ENCODE measurements at places on chromosomes 4 and X.
A peak's percentile ranks its signal among the peaks of the same experiment; 100 is the strongest.

DNA sequence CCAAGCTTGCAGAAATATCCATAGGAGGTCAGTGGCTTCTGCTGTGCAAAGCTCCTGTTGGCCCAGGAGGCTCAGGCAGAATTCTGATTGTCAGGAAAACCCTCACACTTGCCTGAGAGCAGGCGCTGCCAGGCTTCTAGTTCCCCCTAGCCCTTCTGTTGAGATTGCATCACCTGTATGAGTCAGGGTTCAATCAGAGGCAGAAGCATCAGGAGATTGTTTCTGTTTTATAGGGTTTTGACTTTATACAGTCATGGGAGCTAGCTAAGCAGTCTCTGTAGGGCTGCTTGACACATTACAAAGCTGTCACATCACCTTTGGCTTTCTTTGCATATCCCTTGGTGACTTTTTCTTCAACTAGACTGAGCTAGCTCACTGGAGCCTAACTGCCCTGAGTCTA is 27.8 kb downstream of the DIPK2B start:
- no peak for DNase-seq

- no peak for DNase-seq
Observed at GRCh38 chr4:112063260-112063659, 82.0 kb upstream of the FAM241A start.

DNA sequence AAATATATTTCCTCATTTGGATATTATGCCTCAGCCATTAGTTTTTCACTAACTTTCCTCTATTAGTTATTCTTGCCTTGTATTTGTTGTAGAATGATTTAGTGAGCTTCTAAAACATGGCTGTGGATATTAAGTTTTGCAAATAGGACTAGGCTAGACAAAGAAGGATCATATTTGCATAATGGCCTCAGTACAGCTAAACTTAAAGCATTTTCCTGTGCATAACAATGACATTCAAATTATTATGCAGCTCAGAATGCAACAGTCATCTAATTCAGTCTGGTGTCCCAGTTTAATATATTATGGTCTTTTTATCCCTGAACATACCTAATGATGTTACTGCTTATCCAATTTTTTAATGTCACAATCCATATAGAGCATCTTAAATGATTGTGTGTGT is 155.3 kb upstream of the DDIT4L start:
- no peak for DNase-seq

GRCh38 chrX:64191281-64192010 is 14.1 kb downstream of the AMER1 start:
- no peak for DNase-seq

- DNase-seq, result no peak
Observed at GRCh38 chr4:126375462-126376054, 1060.8 kb downstream of the FAT4 start.

DNA sequence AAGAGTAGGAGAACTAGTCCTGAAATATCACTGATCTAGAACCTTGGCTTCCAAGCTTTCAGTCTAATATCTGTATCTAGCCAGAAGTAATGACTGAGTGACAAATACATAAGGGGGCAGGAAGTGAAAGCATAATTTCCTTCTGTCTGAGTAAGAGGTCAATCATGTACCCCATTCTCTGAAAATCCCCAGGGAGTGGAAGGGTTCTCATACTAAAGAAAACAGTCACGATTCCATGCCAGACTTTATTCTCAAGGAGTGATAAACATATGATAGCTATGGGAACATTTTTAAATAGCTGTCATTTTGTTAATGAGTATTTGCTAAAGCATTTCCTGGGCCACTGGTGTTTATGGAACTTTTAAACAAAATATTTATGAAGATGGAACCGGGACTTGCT is 308.5 kb downstream of the ARHGAP24 start:
- no peak for DNase-seq

GRCh38 chr4:155187989-155188388 is 20.4 kb upstream of the NPY2R start:
- DNase-seq, result no peak

DNA sequence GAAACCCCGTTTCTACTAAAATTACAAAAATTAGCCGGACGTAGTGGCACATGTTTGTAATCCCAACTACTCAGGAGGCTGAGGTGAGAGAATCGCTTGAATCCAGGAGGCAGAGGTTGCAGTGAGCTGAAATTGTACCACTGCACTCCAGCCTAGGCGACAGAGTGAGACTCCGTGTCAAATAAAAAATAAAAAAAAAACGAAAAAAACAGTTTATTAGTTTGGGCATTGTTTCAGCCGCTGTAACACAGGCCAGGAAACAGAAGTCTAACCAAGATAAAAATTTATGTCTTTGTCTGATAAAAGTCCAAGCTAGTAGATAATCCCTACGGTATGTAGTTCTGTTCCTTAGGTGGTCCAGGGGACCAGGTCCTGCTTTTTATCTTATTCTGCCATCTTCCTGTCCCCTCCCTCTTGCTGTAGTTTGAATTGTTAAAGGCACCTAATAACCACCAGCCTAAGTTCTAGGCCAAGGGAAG is 21.4 kb downstream of the USO1 start:
- no peak for DNase-seq

GRCh38 chrX:154350429-154351182 is 23.8 kb downstream of the FLNA start:
- DNase-seq, result no peak

GRCh38 chr4:48681856-48682255 is 98.2 kb downstream of the FRYL start:
- DNase-seq, result no peak

- DNase-seq, result no peak
Observed at GRCh38 chr4:173917255-173917960, 366.1 kb downstream of the FBXO8 start.

GRCh38 chr4:126071346-126072333 is 756.9 kb downstream of the FAT4 start:
- no peak for DNase-seq

GRCh38 chr4:2281575-2282343 is 19.9 kb upstream of the MXD4 start:
- DNase-seq, result peak; percentile 7

DNA sequence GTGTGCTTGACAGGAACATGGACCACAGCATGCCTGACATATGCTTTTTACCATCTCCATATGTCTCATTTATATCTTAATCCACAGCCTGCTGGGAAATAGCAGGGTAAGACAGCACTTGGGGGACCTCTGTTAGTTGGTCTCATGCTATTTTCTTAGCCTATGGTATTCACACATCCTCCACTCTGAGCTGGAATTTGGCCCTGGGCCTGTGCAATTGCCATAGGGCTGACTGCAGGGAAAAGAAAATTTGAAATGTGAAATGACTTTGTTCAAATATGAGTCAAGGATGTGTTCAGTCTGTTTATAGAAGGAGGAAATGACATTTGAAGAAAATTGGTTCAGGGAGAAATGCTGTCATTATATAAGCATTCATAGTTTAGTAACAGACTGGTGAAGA is 9.6 kb upstream of the MAP7D3 start:
- DNase-seq, result no peak

- DNase-seq, result no peak
Observed at GRCh38 chr4:147182041-147182440, 236.4 kb upstream of the TTC29 start.

GRCh38 chr4:1500966-1501753 is 94.9 kb upstream of the NKX1-1 start:
- DNase-seq, result no peak

DNA sequence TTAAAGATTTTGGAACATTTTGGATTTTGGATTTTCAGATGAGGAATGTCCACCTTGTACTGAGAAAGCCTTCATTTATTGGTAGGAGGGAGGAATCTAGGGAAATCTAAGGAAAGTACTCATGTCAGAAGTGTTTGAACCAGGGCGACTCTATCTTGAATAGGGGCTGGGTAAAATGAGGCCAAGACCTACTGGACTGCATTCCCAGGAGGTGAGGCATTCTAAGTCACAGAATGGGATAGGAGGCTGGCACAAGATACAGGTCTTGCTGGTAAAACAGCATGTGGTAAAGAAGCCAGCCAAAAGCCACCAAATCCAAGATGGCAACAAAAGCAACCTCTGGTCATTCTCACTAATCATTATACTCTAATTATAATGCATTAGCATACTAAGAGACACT is 118.9 kb downstream of the MXRA5 start:
- DNase-seq, result no peak

- DNase-seq, result no peak
Observed at GRCh38 chr4:141402712-141403111, 182.0 kb downstream of the ZNF330 start.

DNA sequence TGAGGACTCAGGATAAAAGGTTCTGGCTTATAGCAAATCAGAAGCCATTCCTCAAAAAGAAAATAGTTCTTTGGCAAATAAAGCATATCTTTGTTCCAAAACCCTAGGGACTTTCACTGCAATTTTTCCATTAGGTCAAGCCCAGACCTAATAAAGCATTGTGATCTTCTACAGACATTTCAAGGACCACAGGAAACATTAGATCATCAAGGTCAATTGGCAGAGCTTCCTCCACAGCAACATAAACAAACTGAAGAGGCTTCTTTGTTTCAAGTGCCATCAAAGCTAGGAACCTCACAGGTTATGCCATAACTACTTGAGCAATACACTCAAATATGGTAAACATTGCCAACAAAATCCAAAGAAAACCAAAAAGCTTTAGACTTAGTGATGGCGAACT is 144.9 kb downstream of the ANXA5 start:
- no peak for DNase-seq

- no peak for DNase-seq
Observed at GRCh38 chr4:184451726-184452125, 22.6 kb downstream of the IRF2 start.

DNA sequence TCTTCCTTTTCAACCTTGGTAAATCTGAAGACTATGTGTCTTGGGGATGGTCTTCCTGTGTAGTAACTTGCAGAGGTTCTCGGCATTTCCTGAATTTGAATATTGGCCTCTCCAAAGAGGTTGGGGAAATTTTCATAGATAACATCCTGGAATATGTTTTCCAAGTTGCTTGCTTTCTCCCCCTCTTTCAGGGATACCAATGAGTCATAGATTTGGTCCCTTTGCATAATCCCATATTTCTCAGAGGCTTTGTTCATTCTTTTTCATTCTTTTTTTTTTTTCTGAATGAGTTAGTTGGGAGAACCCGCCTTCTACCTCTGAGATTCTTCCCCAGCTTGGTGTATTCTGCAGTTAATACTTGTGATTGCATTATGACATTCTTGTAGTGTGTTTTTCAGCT is 549.2 kb upstream of the AMOT start:
- DNase-seq, result no peak

- DNase-seq, result no peak
Observed at GRCh38 chrX:125293850-125294780, 25.6 kb upstream of the TEX13C start.

- DNase-seq, result no peak
Observed at GRCh38 chrX:13691841-13692371, 3.0 kb downstream of the RAB9A start.

- no peak for DNase-seq
Observed at GRCh38 chr4:27720010-27720766, 859.5 kb downstream of the STIM2 start.

DNA sequence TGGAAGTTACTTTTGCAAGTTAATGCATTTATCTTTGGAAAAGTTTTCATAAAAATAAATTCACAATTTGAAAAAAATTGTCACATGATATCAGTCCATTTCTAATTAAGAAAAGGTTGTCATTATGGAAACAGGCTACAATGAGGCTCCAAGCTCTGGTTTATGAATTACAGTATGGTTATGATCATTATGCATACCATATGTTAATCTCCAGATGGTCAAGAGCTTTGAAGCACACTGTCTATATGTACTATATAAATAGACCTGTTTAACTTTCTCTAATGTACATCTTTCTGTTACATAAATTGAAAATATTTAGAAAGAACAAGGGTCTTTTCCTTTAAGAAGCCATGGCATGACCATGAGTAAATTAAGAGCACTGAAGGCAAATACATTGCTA is 2338.8 kb downstream of the PCDH7 start:
- no peak for DNase-seq

- no peak for DNase-seq
Observed at GRCh38 chr4:166655705-166656104, 578.6 kb downstream of the SPOCK3 start.

DNA sequence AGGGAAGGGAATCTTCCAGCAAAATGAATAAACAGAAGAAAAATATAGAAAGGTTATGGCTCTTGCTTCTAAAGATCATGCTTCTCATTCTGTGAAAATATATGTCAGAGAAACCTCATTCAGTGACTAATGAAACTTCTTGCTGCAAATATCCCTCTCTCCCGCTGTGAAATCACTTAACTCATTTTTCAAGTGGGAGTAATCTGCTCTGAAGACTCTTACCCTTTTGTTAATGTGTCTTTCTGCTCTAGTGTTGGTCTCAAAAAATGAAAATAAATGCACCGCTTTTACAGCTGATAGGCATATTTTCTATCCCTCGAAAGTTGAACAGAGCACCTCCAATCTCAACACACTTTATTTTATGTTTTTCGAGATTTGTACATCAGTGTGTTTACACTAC is 252.3 kb downstream of the NLGN4X start:
- DNase-seq, result no peak

DNA sequence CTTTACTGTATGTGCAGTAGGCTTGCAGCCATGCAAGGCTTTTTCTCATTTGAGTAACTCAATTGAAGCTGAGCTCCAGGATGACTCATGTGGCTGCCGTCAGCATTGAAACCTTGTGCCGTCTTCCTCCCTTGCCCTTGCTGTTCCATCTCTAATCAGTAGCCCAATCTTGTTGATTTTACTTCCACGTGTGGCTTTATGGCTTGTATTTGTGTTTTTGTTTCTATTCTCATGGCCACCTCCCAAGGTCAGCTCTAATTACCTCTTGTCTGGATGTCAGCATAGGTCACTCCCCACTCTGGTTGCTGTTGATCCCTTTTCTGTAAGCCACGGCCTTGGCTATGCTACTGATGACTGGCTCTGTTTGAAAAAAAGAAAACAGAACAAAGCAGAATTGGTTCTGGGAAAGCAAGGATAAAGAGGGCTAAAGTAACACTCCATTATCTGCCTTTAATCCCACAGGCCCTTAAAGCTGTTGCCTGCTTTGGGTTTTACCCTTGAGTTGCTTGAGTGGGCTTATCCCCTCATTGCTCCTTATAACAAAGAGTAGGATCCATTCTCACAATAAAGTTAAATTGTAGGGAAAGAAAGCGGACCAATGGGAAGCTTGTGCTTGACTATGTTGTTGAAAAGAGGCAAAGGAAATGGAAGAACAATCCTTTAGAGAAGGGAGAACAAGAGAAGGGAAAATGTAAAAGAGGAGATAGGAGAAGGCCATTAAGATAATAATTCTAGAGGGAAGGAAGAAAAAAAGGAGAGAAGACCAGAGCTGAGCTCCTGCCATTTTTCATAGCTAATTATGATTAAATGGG is 173.9 kb upstream of the PGRMC2 start:
- DNase-seq, result no peak

DNA sequence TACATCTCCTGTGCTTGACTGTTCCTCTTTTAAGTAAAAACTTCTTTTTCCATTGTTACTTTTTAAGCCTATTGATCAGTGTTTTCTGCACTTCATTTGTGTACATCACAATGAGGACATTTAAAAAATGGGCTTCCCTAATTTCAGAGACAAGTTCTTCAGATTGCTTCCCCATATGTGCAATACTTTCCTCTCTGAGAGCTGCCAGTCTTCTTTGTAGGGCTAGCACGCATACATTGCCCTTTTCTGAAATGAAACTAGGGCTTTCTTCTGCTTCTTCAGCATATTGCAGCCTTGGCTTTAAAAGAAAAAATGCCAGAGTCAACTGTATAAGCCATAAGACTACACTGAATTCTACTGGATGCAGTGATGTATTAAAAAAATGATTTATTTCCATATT is 37.8 kb downstream of the FAT4 start:
- no peak for DNase-seq
